ENCODE measurements at places on chromosomes 1 and 21.
A peak's percentile ranks its signal among the peaks of the same experiment; 100 is the strongest.

GRCh38 chr1:163974120-163974519 is 584.9 kb upstream of the PBX1 start:
- no peak for DNase-seq

GRCh38 chr1:38727684-38728584 is 131.6 kb downstream of the RRAGC start:
- no peak for DNase-seq

DNA sequence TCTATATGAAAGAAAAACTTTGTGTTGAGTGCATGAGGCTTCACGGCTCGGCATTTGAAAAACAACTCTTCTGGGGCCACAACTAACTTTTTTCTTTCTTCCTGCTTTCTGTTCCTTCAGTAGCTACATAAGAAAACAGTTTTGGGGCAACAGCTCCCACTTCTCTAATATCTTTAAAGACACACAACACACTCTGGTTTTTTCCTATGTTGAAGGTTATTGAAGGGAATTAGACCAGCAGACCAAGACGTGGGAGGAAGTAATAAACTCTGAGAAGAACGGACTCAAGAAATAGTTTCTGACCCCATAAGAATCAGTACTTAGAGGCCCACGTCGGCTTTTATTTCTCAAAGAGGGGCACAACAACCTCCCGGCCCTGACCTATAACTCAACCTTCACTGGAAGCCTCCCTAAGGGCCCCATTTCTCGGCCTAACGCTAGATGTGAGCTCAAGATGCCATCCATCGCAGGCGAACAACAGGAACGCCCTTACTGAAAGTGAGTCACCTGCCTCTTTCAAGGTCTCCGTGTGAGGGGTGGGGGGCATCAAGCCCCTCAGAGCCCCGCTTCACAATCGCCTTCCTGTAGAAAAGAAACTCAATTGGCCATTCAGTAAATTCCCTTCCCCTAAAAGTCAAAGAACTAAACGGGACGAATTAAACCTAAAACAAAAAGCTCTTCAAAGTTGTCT is 844 bp downstream of the ZMYM6 start:
- DNase-seq = peak; percentile 56

GRCh38 chr1:39484564-39484963 is 6.9 kb upstream of the BMP8A start:
- no peak for DNase-seq

DNA sequence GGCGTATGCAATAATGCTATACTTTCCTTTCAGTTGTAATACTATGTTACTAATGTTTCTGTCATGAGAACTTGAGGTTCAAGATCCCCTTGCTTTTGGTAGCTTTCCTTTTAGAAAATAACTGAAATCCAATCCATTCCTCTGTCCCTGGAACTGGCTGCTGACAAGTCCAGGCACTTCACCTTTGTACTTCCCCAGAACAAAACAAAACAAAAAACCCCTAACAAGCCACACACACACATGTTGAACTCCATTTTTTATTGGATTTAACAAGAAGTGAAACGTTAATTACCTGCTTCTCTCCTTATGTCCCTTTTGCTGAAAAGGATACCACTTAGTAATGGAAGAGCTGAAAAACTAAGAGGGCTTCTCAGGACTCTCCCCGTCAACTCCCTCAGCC is 26.1 kb upstream of the SDC3 start:
- DNase-seq = no peak

DNA sequence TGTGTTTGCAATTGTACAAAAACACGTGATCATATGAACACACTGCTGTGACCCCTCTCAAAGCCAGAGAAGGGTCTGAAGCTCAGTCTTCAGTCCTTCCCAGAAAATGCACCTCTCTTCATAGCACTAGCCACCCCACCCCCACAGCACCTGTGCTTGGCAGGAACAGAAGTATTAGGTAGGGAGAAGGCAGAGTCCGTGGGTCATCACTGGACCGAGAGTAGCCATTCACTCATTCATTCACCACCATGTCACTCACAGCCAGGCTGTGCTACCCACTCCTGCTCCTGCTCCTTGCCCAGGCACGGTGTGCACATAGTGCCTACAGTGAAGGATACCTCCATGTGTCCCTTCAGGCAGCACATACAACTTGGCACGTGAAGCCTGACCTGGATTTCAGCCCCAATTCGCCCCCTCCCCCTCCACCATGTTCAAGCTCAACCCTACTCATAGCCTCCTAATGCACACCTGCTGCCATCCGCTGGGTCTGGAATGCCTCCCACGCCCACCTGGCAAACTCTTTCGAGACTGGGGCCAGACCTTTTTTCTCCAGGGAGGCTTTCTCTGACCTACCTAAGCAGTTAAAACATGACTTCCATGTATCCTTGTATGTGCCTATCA is 81.9 kb upstream of the GALNT2 start:
- no peak for DNase-seq

- DNase-seq = no peak
Measured at GRCh38 chr21:35423709-35424108, 374.6 kb upstream of the RUNX1 start.

DNA sequence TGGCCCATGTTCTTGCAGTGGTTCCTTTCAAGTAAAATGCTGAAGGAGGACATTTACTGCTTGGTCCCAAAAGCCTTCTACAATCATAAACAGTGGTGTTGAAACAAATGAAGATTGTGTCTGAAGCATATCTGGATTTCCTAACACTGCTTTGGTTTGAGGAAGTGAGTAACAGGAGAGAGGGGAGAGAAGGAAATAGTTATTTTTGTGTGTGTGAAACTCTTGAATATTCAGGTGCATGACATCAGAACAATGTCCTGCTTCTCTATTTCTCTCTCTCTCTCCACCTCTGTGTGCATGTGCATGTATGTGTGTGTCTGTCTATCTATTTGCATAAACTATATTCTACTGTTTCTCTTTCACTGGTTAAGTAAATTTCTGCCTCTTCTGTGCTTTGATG is 61.4 kb upstream of the TNFSF18 start:
- DNase-seq = no peak

- DNase-seq = no peak
Measured at GRCh38 chr1:233919786-233920185, 15.3 kb downstream of the SLC35F3 start.

DNA sequence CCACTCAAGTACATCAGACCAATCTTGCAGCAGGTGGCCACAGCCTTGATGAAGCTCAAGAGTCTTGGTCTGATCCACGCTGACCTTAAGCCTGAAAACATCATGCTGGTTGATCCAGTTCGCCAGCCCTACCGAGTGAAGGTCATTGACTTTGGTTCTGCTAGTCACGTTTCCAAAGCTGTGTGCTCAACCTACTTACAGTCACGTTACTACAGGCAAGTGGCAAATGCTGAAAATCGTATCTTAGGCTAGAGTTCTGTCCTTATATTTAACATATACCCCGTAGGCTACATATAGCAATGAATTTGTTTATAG is 12.1 kb downstream of the HIPK1 start:
- no peak for DNase-seq

- no peak for DNase-seq
Measured at GRCh38 chr1:78044796-78045562, 787 bp upstream of the GIPC2 start.

- no peak for DNase-seq
Measured at GRCh38 chr1:19457607-19458006, 27.7 kb downstream of the CAPZB start.

GRCh38 chr1:29639156-29639736 is 402.9 kb downstream of the PTPRU start:
- DNase-seq = no peak

DNA sequence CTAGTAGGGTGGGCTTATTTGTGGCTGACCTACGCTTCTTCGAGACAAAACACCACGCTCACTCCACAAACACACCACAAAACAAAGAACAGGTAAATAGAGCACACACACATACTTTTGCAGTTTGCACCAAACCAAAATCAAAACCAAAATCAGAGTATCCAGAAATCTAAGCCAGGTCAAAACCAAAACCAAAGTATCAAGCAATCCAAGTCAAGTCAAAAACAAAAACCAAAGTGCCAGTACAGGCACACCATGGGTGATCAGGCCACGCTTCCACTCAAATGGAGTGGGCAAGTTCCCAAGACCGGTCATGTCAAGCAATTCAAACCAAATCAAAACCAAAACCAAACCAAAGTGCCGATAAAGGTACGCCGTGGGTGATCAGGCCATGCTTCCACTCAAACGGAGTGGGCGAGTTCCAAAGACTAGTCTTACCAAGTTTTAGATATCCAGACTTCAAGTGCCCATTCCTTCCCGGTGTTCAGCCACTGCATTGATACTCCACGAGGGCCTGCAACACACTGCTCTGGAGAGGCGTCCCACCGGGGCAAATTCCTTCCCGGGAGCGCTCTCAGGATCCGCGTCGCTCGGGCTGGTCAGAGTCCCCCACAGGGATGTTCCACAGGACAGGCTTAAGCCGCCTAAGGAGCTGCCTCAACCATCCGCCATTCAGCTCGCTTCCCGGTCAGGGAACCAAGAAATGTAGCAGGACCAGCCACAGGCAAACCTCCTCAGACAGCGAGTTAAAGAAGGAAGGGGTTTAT is 169.1 kb downstream of the CDC7 start:
- no peak for DNase-seq

- no peak for DNase-seq
Measured at GRCh38 chr1:42946120-42946898, 12.4 kb downstream of the SLC2A1 start.

GRCh38 chr1:55288245-55288644 is 73.1 kb upstream of the USP24 start:
- DNase-seq = no peak

GRCh38 chr1:230684146-230684545 is 29.8 kb downstream of the AGT start:
- DNase-seq = no peak

GRCh38 chr1:117562581-117563491 is 43.0 kb upstream of the TENT5C start:
- DNase-seq = no peak

DNA sequence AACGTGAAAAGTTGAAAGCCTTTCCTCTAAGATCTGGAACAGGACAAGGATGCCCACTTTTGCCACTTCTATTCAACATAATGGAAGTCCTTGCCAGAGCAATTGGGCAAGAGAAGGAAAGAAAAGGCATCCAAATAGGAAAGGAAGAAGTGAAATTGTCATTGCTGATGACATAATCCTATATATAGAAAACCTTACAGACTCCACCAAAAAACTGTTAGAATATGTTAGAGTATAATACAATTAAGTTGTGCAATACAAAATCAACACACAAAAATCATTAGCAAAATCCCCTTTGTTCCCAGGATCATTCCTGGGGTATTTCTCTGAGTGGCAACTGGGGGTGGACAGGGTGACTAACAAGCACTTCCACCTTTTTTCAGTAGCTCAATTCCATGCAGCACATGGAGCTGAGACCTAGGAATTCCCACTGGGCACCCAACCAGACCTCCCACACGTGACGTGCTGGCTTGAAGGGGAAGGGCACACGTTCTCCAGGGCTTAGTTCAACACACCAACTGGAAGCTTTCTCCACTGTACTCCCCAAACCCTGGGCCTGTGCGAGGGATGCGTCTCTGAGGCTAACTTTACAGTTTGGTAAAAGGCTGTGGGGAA is 9.6 kb downstream of the STUM start:
- DNase-seq = no peak

- DNase-seq = no peak
Measured at GRCh38 chr1:109307274-109308021, 637 bp upstream of the MYBPHL start.

DNA sequence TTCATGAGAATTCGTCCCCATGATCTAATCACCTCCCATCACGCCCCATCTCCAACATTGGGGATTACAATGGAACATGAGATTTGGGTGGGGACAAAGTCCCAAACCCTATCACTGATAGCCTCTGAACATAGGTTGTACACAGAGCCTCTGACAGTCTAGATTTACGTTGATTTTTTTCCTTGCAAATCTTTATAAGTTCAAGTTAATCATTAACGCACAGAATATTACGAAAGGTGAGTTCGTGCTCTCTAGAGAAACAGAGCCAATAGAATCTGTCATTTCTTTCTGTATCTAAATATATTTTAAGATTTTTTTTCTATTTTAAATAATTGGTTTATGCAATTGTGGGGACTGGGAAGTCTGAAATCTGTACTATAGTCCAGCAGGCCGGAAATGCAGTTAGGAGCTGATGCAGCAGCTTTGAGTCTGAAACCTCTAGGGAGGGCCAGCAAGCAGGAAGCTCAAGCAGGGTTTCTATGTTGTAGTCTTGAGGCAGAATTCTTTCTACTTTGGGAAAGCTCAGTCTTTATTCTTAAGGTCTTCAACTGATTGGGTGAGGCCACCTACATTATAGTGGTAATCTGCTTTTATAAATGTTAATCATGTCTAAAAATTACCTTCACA is 61.0 kb downstream of the SELENOF start:
- DNase-seq = no peak

DNA sequence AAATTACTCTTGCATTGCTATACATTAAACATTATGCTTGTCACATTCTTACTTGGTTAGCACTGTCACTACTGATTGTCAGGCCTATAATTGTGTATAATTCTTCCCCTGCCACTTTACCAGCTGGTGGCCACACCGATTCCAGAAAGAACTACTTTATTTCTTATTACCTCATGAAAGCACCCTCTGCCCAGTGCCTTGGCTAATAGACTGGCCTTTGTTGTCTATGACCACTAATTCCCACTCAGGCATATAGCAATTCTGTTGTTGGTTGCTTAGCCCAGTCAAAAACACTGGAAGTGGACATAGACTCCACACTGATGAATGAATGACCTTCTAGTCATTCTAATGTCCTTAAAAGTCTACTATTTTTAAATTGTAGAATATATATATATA is 35.6 kb downstream of the MRPL39 start:
- DNase-seq = no peak

- no peak for DNase-seq
Measured at GRCh38 chr21:14617871-14618270, 71.8 kb upstream of the SAMSN1 start.

GRCh38 chr1:59143811-59144210 is 153.1 kb upstream of the FGGY start:
- no peak for DNase-seq

DNA sequence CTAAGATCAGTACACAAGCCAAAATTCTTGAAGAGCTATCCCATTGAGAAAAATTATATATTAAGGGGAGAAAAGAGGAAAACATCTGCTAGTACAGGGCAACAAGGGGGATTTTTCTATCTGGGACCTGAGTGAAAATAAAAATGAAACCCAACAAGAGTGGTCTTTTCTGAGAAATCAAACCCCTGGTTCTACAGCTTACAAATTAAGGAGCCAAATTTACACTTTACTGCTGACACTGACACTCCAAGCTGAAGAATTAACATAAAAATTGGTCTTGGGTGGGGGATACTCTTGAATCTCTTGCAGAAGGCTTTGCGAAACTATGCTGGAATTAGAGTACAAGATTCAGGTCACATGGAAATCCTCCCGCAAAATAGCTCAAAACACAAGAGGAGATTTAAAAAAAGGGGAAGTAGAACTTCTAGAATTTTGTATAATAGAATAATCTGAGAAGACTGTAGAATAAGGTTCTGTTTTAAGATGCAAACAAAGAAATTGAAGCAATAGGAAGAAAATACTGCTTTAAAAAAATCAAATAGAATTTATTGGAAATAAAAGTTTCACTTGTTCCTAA is 32.1 kb upstream of the HSPA13 start:
- DNase-seq = no peak

DNA sequence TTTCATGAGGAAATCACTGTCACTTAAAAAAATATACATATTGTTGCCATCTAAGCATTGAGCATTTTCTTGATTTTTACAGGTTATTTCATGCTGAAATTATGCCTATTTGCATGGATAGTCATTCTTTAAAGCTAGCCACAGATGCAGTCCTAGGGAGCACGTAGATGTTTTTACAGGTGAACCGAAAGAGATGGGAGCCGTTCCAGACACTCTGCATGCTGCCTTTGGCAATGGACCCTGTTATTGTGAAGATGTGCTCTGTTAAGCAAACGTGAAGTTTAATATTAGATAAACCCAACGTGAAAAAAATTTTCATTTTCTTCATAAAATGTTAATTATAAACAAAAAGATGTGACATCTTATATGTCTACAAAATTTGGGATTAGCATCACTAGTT is 7.1 kb downstream of the PROX1 start:
- DNase-seq = no peak

Data from activated CD4-positive, alpha-beta T cell treated with anti-CD3 and anti-CD28 coated beads, Interleukin-2, amount 50 U/mL, for 48 hours (primary cell).